ENCODE measurements at places on chromosomes 5 and 9.

DNA sequence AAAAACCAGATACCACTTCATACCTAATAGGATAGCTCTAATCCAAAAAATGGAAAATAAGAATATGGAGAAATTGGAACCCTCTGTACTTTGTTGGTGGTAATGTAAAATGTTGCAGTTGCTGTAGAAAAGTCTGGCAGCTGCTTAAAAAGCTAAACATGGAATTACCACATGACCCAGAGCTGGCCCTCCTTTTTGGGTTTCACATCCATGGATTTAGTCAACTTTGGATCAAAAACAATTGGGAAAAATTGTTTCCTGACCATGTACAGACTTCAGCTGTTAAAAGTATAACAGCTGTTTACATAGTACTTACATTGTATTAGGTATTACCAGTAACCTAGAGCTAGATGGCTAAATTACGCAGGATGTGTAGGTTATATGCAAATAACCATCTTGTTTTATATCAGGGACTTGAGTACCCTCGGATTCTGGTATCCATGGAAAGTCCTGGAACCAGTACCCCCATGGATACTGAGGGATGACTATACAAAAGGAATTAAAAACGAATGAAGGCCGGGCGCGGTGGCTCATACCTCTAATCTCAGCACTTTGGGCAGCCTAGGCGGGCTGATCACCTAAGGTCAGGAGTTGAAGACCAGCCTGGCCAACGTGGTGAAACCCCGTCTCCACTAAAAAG is 15.8 kb downstream of the DNAJA1 start:
- DNase-seq = no peak

DNA sequence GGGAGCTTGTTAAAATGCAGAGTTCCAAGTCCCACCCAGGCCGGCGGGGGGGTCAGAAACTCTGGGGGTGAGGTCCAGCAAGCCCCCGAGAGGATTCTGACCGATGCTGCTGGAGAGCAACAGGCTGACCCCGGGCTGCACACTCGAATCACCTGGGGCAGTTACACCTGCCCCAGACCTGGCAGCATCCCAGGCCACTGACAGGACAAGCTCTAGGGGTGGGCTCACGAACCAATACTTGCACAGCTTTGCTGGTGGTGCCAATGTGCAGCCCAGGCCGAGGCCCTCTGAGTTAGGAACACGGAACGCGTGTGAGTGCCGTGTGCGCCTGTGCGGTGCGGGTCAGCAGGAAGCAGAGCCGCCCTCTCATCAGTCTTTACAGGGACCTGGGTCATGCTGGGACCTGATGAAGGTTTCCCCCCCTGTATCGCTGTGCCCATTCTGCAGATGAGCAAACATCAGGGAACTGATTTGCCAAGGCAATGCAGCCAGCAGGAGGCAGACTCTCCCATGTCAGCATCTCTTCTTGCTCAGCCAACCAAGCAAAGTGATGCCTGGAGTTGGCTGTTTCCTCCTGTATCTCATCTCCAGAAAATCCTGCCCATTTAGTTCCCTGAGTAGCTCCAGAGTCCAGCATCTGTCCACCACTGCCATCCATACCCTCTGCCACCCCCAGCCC is 16.3 kb downstream of the FAM163B start:
- no peak for DNase-seq

DNA sequence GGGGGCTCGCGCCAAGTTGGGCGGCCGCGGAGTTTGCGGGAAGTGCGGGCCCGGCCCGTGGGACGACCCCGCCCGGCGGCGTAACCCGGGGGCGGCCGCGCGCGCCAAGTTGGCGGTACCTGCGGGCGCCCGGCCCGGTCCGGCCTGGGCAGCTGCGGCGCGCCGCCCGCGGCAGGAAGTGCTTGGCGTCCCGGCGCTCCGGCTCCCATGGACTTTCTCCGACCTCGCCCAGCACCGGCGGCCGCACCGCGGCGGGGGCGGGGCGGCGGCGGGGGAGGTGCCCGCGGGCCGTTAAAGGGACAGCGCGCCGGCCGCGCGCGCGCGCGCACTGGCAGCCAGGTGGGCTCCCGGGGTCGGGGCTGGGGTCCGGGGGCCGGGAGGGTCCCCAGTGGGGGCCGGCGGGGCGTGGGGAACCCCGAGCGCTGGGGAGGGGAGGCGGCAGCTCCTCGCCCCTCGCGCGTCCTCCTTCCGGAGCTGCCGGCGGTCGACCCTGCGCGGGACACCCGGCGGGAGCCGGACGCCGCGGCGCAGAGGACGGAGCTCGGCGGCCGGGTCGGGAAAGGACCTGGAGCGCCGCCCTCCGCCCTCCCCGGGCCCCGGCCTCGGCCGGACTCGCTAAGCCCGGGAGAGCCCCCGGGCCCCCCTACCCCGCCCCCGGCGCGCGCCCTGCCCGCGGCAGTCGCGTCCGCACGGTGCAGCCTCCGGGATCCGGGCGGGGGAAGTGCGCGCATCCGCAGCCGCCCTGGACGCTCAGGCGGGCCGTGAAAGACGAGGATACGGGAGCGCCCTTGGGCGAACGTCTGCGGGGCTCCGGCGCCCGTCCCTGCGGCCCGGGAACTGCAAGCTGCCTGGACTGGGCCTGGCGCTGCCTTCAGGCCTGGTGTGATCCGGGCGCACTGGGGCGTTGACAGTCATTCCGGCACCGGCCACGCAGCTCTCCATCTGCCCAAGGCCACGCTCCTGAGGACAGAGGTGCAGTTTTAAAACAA is at the start of gene NACC2:
NACC2 (minus strand) TSS at position 220 of the 989 bp plus-strand sequence. CDS start 44,768 bp downstream, outside the sequence.
- DNase-seq = no peak

- DNase-seq = no peak
Observed at GRCh38 chr9:25648116-25648515, 30.1 kb downstream of the TUSC1 start.

- no peak for DNase-seq
Observed at GRCh38 chr5:125750147-125750860, 672.9 kb upstream of the GRAMD2B start.

DNA sequence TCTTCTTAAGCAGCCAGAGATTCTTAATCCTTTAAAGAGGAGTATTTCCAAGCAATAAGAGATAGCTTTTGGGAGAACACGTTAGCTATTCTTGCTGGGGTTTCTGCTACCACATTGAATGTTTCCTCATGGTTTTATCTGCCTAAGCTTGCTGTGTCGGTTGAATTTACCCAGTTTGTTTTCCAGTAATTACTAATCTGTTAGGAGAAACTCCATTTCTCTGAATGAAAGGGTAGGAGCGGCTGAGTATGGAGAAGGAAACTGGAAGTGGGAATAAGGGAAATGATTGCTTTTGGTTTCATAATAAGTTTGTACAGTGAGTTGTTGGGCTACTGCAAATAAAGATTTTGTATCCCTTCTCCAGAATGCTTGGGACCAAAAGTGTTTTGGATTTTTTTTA is 1.2 kb downstream of the JAK2 start:
- no peak for DNase-seq

DNA sequence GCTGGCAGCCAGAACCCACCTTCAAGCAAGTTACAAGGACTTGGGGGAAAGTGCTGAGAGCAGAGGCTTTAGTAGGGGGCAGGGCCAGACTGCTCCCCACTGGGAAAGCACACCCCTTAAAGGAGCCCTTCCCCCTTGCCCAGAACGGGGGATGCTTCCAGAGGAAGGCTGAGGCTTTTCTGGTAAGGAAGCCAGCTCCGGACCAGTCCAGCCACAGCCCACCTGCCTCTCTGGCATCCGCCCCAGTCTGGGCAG is 4.2 kb upstream of the DPM2 start:
- no peak for DNase-seq

- DNase-seq = no peak
Observed at GRCh38 chr5:90807496-90807895, 248.9 kb downstream of the ADGRV1 start.

DNA sequence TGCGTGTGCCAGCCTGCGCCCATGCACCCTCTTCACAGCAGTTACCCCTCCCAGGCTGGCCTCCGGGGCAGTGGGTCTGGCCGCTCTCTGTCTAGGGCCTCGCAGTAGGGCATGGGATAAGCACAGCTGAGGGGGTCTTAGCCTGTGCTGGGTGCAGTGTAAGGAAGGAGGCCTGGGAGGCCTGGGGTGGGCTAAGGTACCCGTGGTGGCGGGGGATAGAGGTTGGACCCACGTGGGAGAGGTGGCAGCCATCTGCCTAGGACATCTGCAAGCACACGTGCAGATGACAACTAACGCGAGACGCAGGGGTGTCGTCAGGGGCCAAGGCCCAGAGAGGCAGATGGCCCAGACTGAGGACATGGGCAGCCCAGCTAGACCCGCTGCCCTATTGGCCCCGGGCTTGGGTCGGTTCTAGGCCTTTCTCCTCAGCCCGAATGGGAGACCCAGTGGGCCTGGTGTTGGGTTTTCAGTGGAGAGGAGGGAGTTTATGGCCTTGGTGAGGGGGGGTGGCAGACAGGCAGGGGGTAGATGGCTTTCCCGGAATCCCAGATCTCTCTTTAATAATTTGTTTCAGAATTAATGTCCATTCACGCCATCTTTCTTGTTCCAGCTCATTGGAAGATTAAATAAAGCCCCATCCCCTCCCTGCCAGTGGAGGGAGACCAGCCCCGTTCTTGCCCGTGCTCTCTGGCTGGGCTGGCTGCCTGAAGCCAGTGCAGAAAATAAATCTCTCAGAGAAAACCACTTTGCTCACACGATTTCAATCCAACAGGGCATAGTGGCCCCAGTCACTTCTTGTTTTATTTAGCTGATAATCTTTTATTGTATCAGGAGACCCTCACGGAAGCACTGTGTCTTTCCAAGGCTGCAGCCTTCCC is 154.2 kb downstream of the GAPVD1 start:
- DNase-seq = no peak

- no peak for DNase-seq
Observed at GRCh38 chr5:161544350-161544765, 2.2 kb downstream of the GABRB2 start.

GRCh38 chr5:14407746-14408175 is 173.8 kb upstream of the OTULINL start:
- DNase-seq = no peak

- no peak for DNase-seq
Observed at GRCh38 chr9:87639949-87640348, 86.0 kb upstream of the CTSL start.

DNA sequence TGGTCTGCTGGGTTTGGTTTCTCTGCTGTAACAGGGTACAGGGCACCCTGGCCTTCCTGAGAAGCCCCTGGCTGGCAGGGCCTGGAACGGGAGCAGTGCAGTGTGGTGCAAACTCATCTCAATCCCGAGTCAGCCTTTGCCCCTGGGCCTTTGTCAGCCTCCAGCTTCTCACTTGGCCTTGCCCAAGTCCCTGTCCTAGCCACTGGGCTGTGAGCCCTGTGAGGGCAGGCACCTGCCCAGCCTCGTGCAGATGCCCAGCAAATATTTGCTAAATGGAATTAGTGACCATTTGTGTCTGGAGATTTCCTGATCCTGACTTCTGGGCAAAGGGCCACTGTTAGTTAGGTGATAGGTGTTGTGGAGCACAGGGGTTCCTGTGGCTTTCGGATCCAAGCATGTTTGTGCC is 13.0 kb downstream of the RGS3 start:
- DNase-seq = no peak

- DNase-seq = no peak
Observed at GRCh38 chr9:86807367-86807976, 139.8 kb downstream of the GAS1 start.

- DNase-seq = no peak
Observed at GRCh38 chr5:14228219-14228618, 85.1 kb downstream of the TRIO start.

- no peak for DNase-seq
Observed at GRCh38 chr5:25025831-25026230, 381.1 kb upstream of the CDH10 start.

DNA sequence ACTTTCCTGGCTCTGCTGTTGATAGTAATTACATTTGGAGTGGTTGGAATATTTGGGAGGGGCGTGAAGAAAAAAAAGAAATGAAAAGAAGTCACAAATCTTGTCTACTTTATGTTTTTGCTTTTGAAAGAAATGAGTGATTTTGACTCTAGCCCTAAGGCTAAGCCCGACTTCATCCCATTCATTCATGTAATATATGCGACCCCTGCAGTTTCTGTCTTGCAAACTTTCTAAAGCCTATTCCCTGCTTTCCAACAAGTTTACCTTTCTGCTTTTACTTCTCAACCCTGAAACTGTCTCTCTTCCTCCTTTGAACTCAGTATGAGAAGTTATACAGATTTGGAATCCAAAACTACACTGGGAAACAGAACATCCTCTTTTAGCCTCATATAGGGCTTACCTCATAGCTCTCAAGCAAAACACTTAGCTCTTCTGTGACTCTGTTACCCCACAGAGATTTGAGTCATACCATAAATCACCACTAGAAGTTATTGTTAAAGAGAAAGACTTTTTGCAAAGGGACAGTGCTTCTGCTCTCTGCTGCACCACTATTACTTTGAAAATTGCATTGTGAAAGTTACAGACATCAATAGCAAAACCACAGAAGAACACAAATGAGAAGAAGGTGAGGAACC is 1.6 kb downstream of the CFAP95 start:
- no peak for DNase-seq

- DNase-seq = no peak
Observed at GRCh38 chr5:163409384-163409783, 28.0 kb upstream of the CCNG1 start.

GRCh38 chr9:80028501-80028900 is 456.7 kb downstream of the TLE4 start:
- DNase-seq = no peak

- DNase-seq = no peak
Observed at GRCh38 chr5:146589028-146589345, 73.0 kb upstream of the GPR151 start.

- DNase-seq = no peak
Observed at GRCh38 chr5:119179857-119180641, 109.2 kb downstream of the DMXL1 start.
